ENCODE measurements at places on chromosomes 7 and 10. TPM values are rescaled to one million over a fixed set of nuclear protein-coding genes. Genes with fewer than 3 reads are reported as not detected.

ATOH7 gene
- polyA plus RNA-seq, result 0.30 TPM

ERVW-1 gene
- not detected for polyA plus RNA-seq

FAM13C gene
- polyA plus RNA-seq, result 2.5 TPM

LIPN gene
- not detected for polyA plus RNA-seq

FKBP9 gene
- polyA plus RNA-seq, result 18.2 TPM

KNDC1 gene
- 0.46 TPM for polyA plus RNA-seq

DENND2A gene
- polyA plus RNA-seq, result 11.5 TPM

CABCOCO1 gene
- 2.1 TPM for polyA plus RNA-seq

SPDYE16 gene
- not detected for polyA plus RNA-seq

PLCE1 gene
- polyA plus RNA-seq, result 5.3 TPM

PNLIPRP3 gene
- polyA plus RNA-seq, result not detected
